ENCODE measurements at places on chromosomes 6 and 20.

GRCh38 chr6:168865-169455, 123.3 kb upstream of the DUSP22 start:
- no peak for DNase-seq

- DNase-seq = no peak
These were observed 24.1 kb downstream of the CFAP61 start for GRCh38 chr20:20076297-20077065.

- no peak for DNase-seq
These were observed 48.1 kb upstream of the MBOAT1 start for GRCh38 chr6:20260360-20260759.

GRCh38 chr20:6665621-6666355, 101.7 kb upstream of the BMP2 start:
- no peak for DNase-seq

DNA sequence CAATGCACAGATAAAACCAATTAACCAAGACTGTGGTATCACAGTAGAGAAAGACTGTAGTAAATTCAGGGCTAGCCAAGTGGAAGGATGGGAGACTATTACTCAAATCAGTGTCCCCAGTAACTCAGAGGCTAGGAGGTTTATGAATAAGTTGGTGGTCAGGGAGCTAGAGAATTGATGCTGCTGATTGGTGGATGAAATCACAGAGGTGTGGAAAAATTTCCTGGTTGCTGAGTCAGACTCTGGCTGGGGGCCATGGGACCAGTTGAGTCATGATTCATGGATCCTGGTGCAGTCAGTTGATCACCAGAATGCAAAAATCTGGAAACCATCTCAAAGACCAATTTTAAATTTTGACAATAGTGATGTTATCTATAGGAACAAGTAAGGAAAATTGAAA, 555.9 kb downstream of the C6orf118 start:
- no peak for DNase-seq

GRCh38 chr6:150291968-150292710, 76.7 kb upstream of the IYD start:
- no peak for DNase-seq

DNA sequence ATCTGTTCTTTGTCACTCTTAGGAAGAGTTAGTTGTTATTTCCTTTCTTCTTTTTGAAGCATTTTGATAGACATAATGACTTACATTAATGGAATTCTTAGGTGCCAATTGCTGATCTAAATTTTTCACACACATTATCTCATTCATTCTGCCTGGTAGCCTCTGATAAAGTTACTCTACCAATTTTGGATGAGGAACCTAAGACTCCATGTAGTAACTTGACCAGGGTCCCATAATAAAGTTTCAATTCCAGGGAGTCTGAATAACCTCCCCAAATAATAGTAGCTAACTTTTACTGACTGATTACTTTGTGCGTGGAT, 73.2 kb upstream of the CITED2 start:
- DNase-seq = no peak
